Heart right ventricle (tissue), 16 donors: ENCODE measurements at places on chromosomes 5 and 9. TPM values are rescaled to one million over a fixed set of nuclear protein-coding genes. Genes with fewer than 3 reads are reported as not detected.
A peak's percentile ranks its signal among the peaks of the same experiment; 100 is the strongest.

- no peak for DNase-seq
Measured at GRCh38 chr5:127561254-127561653, 43.8 kb downstream of the PRRC1 start.

GRCh38 chr9:82140471-82140870 lies 151.9 kb downstream of the SPATA31D1 start:
- DNase-seq = no peak

GRCh38 chr9:5500441-5501235 lies 9.7 kb upstream of the PDCD1LG2 start:
- peak; percentile 84 for DNase-seq

- no peak for DNase-seq
Measured at GRCh38 chr5:26034813-26035212, 1003.6 kb downstream of the CDH9 start.

DNA sequence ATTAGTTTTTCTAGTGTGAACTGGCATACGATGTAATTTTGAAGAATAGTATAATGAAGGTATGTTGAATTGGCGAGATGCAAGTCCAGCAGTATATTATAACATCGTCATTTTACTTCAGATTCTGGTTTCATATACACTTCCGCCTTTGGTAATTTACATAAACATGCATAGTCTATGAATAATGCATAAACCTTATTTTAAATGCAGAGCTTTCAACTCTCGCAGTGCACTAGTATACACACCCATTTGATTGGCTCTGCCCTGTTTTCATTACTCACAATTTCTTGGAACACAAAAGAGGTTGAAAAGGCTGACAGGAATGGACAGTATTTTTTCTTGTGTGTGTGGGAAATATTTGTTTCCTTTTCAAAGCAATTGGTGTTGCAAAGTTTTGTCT lies 128.9 kb upstream of the CCNH start:
- DNase-seq = no peak

DNA sequence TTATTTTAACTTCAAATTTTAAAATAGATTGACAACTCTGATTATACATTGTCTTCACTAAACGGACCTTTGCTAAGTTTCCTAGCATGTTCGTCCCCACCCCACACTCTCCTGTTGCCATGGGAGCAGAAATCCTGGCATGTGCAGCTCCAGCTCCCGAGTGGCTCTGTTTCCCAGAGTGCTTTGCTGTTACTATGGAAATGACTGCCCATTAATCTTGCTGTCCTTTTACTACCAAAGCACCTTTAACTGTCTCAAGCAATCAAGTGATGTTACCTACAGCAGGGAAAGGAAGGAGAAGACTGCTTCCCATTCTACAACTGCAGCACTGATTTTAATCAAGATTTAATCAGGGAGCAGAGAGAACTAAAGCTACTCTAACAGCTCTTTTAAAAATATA lies 212.0 kb upstream of the KIF2A start:
- no peak for DNase-seq

GRCh38 chr9:126521089-126521488 lies 92.6 kb upstream of the LMX1B start:
- DNase-seq = no peak

GRCh38 chr5:174251305-174252000 lies 205.9 kb downstream of the NSG2 start:
- no peak for DNase-seq

DNA sequence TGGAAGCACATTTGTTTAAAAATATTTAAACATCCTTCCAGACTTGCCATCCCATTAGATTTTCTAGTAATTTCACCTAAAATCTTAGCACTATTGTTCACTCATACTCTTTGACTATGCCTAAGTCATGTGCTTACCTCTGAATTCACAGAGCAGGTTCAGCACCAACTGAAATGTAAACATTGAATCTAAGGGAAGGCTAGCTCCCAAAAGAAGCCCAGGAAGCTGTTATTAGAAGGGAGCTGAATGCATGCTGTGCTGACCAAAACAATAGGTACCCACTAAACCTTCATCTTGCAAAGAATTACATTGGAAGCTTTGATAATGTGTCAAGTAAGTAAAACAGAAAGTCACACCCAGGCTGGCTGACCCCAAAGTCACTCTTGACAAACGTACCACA lies 571.3 kb downstream of the GABRG2 start:
- no peak for DNase-seq

- no peak for DNase-seq
Measured at GRCh38 chr5:55338810-55339243, 31.0 kb downstream of the MTREX start.

DNA sequence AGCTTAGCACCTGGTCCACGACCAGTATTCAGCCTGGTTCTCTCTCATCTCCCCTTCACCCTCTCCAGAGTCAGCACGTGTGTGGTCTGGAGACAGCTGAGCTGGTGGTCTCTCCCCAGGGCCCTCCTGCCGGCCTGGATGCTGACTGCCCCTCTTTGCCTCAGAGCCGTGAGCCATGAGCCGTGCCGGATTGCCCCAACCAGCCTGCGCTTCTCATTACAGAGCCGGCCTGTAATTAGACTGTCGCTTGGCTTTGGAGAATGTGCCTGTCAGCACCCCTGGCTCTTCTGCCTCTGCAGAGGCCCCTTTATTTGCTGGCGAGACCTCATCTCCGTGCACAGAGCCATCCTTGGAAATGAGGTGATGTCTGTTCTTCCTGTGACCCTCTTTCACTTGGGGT lies 118.7 kb upstream of the BOD1 start:
- DNase-seq = no peak

- no peak for DNase-seq
Measured at GRCh38 chr5:127445328-127445727, 72.1 kb upstream of the PRRC1 start.

DNA sequence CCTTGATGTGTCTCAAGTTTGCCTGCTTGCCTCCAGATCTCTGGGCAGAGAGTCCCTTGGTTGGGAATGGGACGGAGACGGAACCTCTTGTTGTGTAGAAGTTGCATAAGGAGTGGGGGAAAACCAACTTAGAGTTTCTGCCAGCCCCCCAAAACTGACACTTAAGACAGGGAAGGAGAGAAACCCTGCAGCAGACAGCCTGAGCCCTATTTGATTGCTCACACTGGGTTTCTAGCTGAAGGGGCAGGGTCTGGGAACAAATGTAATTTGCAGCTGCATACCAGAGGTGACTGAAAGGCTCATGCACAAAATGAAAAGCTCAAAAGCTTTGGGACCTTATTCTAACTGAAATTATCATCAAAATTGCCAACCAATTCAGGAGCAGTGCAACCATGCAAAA lies 254.5 kb downstream of the RASEF start:
- no peak for DNase-seq

Gene PCDHGB2
- 0.64 TPM for polyA plus RNA-seq

Gene PCDHB15
- polyA plus RNA-seq = 3.4 TPM

Gene ZNF454
- polyA plus RNA-seq = 1.6 TPM

Gene RAI14
- polyA plus RNA-seq = 3.3 TPM

Gene RIOK2
- 24.5 TPM for polyA plus RNA-seq

Gene TSTD2
- 8.5 TPM for polyA plus RNA-seq

Gene TEX53
- polyA plus RNA-seq = not detected

Gene SLC25A2
- 0.22 TPM for polyA plus RNA-seq

Gene ADAMTS19
- 0.15 TPM for polyA plus RNA-seq

Gene NXNL2
- 0.09 TPM for polyA plus RNA-seq
